Stimulated activated CD4-positive, alpha-beta T cell treated with anti-CD3 and anti-CD28 coated beads, TNF-alpha, amount 100 ng/mL, for 4 hours (primary cell): ENCODE measurements at places on chromosomes 13 and 19.

GRCh38 chr13:114122591-114123211 is 9.7 kb downstream of the RASA3 start:
- DNase-seq = no peak

- no peak for DNase-seq
Observed at GRCh38 chr13:93466502-93467036, 240.0 kb downstream of the GPC6 start.

DNA sequence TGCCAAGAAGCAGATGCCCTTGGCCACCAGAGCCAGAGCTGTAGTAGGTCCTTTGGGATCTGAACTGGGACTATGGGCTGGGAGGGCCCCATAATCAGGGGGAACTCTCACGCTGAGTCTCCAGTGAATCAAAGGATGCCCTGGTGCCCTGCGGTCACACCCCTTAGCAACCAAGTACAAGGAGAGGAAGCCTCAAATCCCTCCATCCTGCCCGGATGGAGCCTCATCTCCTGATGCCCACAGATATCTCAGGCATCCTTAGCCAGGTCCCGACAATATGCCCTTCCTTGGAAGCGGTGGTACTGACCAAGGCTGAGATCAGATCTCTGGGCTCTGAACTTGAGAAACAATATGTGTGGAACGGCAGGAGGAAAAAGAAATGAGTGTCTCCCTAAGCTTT is 1.7 kb downstream of the PLEKHA4 start:
- DNase-seq = no peak

- no peak for DNase-seq
Observed at GRCh38 chr19:16799740-16800139, 29.5 kb upstream of the SIN3B start.

DNA sequence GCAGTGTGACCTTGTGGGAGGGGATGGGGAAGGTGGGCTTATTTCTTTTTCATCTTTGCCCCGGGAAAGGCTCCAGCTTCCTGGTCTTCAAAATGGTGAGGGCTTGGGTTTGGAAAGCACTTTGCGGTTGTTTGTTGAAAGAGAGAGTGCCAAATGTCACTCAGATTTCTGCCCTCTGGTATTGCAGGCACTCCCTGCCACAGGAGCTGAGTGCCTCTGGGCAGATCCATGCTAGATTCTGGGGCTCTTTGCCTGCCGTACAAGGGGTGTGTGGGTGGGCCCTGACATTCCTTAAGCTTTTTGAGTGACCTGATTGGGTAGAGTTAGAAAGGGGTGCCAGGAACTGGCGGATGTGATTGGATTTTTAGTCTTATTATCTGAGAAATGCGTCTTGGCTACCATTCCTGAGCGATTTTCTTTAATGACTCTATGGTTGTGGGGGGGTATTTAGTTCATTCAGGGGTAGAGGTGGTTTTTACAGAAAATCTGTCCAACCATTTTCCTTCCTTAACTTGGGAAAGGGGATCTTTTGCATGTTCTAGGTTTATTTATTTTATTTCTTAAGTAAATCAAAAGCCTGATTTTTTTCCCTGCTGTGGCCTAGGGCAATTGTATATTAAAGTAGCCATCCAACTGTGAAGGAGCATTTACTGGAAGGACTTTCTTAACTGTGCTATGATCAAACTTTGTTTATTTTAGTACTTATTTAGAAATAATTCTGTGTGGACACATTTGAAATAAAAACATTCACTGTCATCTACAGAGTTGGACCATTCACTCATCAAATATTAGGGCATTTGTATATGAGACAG is 3.2 kb downstream of the ARHGAP35 start:
- no peak for DNase-seq
